ENCODE measurements at places on chromosomes 2 and 18. TPM values are rescaled to one million over a fixed set of nuclear protein-coding genes. Genes with fewer than 3 reads are reported as not detected.

The NAT8 gene
- not detected for total RNA-seq

The IL1RL1 gene
- 1.5 TPM for total RNA-seq

The CBLN2 gene
- total RNA-seq = not detected

The HNMT gene
- total RNA-seq = 14.8 TPM

The VSNL1 gene
- 0.92 TPM for total RNA-seq

The RPRD1A gene
- 30.9 TPM for total RNA-seq

The G6PC2 gene
- total RNA-seq = 6.0 TPM
